ENCODE measurements at places on chromosomes 12 and 14.

DNA sequence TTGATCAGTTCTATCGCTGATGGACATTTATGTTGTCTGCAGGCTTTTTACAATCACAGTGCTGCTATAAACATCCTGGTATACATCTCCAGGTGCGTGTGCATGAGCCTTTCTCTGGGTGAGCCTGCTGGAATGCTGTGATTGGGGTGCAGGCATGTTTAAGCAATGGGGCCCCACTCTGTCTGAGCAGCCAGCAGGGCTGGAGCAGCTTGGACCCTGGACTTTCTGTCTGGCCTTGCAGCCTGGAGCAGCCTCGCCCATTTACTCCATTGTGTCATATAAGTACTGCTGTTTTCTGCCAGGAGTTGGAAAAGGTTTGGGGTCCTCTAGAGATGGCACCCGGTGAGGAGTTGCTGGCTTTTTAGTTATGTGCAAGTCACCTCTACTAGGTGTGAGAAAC is 199.0 kb downstream of the KIF26A start:
- DNase-seq: no peak

DNA sequence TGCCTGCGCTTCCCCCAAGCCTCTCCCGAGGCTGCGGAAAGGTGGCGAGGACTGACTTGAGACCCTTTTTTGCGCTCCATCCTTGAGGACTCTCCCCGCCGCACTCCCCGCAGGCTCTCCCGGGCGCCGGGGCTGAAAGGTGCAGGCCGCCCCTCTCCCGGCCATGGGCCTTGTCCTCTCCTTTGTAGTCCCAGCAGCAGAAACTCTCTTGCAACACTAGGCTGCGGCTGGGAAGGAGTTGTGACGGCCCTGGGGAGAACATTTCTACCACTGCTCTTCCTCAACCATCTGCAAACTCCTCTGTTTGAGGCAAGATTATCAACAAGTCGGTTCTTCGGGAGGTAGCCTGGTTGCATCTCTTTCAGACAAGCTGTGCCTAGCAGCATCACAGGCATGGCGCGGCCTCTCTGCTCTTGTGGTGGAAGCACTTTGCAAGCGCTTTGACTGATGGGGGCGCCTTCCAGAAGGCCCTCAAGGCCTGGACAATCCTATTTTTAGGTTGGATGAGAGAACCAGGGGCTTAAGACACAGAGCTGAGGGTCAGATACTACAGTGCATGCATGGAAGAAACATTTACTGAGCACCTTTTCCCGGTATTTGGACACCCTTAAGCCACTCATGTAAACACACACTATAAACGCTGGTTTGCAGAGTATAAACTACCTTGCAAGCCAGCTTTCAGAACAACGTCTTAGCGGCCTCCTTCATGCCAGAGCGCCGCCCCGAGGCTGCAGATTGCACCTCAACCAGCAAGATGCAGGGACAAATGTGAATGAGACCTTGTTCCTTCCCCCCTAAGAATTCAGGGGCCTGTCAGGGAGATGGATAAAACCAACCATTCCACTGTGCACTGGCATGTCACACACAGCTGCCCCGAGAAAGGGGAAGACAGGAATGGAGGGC is 1.2 kb upstream of the PRIMA1 start:
- DNase-seq: no peak

DNA sequence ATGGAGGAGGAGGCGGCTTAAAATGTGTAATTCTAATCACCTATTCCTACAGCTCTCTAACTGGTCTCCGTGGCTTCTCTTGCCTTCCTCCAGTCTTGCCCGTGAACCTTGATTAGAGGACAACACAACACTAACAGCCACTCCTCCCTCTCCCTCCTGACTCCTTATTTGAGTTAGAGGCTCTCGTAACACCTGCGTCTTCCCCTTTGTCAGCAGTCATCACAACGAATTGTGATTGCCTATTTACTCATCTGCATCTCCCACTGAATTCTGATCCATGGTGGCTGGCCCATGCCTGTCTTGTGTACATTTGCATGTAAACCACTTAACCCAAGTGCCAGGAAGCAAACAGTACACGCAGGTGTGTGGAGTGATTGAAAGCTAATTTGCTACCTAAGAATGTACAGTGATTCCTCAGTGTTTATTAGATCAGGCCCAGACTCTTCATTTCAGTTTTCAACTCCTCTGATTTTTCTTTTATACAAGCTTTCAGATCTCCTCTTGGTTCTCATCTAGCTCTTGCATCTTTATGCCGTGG is 154.5 kb downstream of the MON2 start:
- DNase-seq: no peak

DNA sequence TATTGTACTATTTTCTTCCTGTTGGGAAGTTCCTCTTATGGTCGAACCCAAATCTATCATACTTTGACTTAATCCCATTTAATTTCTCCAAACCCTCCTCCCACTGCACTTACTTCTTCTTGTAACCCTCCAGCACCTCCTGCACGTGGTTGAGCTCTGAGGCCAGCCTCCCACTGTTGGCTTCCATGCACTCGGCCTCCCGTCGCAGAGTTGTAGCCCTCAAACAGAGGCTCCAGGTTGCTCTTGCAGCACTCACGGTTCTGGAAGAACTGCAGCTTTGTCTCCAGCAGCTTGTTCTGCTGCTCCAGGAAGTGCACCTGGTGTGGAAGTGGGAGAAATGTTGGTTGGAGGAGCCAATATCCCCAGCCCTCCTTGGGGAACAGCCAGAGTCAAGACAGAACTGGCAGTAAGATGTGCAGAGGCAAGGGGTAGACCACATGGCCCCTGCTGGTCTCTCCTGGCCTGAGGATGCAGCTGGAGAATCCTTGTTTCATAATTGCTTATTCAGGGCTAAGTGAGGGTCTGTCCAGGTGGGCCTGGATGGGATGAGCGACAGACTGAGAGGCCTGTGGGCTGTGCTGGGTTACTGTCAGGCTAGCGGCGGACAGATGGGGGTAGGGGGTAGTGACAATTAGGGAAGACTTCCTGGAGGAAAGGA is 18.4 kb upstream of the KRT86 start:
- no peak for DNase-seq
